ENCODE measurements at places on chromosomes 5 and 9.

DNA sequence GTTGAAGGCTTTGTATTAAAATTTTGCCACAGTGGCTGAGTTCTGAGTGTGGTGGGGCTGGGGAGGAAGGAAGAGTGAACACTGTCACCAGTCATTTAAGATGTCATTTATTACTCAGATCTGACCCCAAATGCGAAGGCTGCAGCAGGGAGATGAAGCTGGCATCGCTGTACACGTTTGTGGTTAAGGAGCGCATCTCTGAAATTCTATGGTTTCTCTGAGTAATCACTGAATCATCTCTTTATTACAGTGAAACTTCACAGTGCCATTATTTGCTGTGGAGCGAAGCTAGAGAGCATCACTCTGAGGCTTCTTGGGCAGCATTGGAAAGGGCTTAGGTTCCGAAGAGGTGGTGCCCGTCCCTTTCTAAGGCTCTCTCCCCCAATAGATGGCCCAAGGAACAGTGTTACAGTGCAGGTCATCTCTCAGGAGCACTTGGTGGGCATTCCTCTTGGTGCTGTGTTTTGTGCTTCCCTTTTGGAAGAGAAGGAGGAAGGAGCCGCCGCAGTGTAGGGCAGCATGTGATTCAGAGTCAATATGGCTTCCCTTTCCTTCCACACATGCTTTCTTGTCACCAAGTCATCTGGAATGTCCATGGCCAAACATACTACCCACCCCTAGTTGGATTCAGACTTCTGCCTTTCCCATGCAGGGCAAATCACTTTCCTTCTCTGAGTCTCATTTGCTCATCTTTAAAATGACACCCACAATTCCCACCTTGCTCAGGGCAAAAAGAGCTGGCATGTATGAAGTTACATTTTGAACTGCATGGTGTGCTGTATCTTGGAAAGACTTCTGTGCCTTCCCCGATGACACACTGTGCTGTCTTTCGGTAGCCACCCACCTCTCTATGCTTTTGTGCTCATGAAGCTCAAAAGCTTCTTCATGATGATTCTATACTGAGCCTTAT, 9.3 kb upstream of the TEX48 start:
- DNase-seq: peak; percentile 61

DNA sequence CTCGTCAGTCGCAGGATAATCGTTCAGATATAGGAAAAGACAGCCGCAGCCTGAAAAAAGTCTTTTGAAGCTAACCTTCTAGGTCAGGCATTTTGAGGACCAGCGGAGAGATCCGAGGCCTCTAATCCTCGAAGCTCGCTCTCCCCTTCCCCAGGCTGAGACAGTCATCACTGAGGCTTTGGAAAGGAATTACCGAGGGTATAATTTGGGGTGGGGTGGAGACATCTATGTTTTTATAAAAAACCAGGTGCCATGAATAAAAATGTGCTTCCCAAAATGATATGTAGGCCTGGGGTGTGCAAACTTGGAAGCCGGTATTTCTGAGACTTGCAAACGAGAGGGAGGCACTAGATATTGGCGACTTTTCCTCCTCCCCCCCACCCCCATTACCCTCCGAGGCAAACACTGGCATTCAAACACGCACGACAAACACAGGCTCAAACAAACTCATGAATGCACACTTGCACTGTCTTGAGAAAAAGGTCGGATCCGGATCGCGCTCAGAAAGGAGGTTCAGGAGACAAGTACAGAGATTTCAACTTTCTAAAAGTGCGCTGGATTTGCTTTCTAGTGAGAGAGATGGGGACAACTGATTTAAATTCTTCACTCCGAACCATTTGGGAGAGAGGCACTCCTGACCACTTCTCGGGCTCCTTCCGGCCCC, 935 bp upstream of the MSX2 start:
- DNase-seq: no peak

DNA sequence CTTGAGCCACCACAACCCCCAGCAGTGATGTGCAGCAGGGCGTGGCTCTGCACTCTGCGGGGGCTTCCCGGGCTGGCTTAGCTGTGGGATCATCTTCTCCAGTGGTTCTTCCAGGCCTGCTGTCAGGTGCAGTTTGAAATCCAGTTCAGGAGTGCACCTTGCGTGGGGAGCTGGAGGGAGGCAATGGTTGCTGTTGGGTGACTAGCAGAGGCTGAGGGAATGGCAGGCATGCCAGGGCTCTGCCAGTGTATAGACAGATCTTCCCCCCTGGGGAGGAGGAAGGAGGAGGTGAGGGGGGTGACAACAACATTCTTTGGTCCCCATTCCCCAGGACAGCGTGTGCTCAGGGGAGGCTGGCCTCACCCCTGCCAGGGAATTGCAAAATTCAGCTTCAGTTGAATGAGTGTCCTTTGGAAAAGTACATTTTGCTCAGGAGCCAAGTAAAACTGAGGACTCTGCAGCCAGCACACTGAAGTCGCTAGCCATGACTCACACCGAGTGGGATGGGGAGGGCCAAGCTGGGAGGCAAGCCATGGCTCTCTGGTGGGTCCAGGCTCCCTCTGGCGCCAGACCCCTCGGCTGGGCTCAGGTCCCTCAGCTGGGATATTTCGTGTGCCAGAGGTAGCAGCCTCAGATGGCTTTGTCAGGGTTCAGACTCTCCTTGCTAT, 35.0 kb downstream of the ERGIC1 start:
- DNase-seq: no peak

DNA sequence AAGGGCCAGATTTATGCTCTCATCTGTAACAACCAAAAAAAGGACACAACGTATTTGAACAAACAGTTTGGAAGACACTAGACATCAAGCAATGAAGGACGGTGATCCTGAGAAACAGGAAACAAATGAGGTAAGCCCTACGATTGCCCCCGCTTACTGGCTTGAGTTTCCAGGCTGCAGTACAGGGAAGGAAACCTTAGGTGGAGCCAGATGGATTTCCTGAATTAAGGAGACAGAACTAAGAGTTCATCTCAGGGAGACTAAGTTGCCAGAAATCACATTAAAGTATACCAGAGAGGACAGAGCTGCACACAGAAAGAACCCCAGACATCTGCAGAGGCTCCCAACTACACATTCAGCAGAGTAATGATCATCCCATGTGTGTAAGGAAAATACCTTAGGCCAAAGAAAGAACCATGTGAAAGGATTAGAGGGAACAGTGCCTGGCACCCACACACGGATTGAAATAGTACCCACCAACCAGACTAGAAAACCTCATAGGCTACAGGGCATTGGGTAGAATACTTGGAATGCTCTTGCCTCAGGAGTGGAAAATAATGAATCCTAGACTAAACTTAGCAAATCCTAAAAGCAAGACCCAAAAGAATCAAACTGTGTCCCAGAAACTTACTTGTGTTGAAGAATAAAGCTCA, 99.3 kb upstream of the NIPBL start:
- DNase-seq: no peak

- no peak for DNase-seq
Measured at GRCh38 chr5:109769597-109770291, 80.0 kb downstream of the MAN2A1 start.

DNA sequence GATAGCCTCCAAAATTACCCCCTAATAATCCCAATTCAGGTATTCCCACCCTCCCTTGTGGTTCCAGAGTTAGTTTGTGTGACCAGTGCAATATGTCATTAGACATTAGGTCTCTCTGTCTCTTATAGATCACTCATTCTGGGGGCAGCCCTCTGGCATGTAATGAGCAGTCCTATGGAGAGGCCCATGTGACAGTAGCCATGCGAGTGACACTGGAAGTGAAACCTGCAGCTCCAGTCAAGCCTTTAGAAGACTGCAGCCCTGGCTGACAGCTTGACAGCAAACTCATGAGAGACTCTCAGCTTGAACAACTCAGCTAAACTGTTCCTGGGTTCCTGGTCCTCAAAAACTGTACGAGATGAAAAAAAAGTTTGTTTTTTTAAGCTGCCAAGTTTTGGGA, 54.0 kb upstream of the HSPB3 start:
- DNase-seq: no peak

GRCh38 chr9:23447944-23448343, 378.1 kb downstream of the ELAVL2 start:
- no peak for DNase-seq

DNA sequence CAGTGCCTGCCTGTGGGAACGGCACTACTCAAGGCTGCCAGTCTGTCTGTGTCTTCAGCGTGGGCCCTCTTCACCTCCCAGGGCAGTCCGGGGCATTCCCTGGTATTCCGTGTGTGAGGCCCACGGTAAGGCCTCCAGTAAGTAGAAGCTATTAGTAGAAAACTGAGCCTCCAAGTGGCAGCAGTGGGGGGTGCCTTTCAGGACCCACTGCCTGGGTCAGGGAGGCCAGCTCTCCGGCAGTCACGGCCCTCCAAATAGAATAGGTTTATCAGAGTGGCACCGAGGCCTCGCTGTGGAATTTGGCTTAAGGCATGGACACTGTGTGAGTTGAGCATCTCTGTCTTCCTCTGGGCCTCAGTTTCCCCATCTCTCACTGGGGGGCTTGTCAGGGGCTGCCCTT, 23.1 kb downstream of the ADAMTSL2 start:
- DNase-seq: no peak

- no peak for DNase-seq
Measured at GRCh38 chr5:147481376-147481775, 28.5 kb downstream of the DPYSL3 start.

- no peak for DNase-seq
Measured at GRCh38 chr5:178077751-178078150, 35.6 kb upstream of the N4BP3 start.

- DNase-seq: no peak
Measured at GRCh38 chr5:149999359-149999758, 1.1 kb downstream of the TIGD6 start.

- DNase-seq: no peak
Measured at GRCh38 chr5:74638544-74638969, 2.0 kb downstream of the ENC1 start.

GRCh38 chr9:37398464-37399025, 24.0 kb upstream of the GRHPR start:
- DNase-seq: no peak

- peak; percentile 10 for DNase-seq
Measured at GRCh38 chr5:36373527-36374086, 71.9 kb upstream of the RANBP3L start.

DNA sequence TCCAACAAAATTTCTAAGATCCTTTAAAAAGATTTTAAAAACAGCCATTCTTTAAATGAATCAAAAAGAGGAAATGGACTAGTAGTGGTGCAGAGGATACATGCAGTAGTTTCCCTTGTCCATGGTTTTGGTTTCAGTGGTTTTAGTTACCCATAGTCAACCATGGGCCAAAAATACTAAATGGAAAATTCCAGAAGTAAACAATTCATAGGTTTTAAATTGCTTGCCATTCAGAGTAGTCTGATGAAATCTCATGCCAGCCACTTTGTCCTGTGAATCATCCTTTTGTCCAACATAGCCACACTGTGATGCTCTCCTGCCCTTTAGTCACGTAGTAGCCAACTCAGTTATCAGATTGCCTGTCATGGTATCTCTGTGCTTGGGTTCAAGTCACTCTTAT, 286.1 kb downstream of the ANXA1 start:
- DNase-seq: no peak

- DNase-seq: no peak
Measured at GRCh38 chr9:134481762-134482161, 155.5 kb downstream of the RXRA start.

GRCh38 chr9:94600715-94601114, 7.1 kb upstream of the FBP2 start:
- DNase-seq: no peak

GRCh38 chr5:115391780-115392179, 95.3 kb upstream of the CCDC112 start:
- no peak for DNase-seq

DNA sequence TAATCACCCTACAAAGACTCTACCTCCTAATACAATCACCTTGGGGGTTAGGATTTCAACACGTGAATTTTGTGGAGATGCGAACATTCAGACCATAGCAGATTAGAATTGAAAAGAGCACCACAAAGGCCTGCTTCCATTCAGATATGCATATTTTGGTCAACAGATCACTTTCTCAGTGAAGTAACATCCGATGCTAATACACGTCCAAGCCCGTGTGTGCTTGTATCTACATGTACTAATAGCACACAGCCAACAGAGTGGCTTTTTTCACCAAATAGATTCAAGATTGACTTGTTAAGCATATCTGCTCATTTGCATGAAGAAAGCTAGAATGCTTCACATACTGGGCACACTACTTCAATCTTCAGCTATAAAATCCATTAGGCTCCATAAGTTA, 35.6 kb upstream of the SSBP2 start:
- no peak for DNase-seq

GRCh38 chr9:124960409-124960752, 19.5 kb upstream of the GOLGA1 start:
- no peak for DNase-seq

DNA sequence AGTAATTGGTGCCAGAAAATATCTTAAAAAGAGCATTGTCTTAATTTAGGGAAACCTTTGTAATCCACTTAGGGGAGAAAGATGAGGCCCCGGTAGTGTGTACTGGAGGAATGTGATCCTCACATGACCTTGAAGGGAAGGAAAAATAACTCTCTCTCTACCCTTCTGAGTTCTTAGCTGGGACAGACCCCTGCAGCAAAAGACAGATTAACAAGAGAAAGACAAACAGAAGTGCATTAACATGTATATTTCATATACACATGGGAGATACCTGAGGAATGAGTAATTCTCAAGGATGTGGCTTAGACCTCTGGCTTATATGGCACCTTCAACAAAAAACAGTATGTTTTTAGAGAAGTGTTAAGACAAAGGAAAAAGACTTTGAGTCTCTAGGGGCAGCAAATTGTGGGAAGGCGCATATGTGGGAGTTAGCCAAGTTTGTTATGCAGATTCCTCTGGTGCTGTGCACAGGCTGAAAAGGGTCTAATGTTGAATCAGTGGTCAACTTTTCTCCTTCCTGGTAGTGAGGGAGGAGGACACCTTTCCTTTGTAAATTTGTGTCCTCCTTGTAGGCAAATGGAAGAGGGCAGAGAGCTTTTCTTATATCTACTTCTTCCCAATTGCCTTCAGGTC, 138.8 kb downstream of the LRRC70 start:
- DNase-seq: no peak

DNA sequence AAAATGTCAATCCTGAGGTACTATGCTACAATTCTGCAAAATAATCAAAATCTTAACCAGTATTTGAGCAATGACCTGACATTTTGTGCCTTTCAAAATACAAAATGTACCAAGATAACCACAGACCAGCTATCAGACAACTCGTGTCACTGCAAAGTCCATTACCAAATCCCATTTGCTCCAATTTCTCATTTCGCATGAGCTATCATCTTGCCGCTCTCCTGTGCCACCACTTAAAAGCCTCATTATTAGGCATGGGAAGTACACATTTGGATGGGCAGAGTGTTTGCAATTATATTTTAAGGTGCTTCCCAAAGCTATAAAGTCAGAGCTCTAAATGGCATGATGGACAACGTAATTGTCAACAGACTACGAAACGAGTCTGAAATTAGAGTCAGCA, 205.2 kb downstream of the AGTPBP1 start:
- DNase-seq: no peak

- no peak for DNase-seq
Measured at GRCh38 chr5:39503155-39503554, 78.4 kb upstream of the DAB2 start.
